ENCODE measurements at places on chromosomes 3 and 15.

- DNase-seq: no peak
These were observed 7.1 kb downstream of the SEMA7A start for GRCh38 chr15:74426404-74427281.

DNA sequence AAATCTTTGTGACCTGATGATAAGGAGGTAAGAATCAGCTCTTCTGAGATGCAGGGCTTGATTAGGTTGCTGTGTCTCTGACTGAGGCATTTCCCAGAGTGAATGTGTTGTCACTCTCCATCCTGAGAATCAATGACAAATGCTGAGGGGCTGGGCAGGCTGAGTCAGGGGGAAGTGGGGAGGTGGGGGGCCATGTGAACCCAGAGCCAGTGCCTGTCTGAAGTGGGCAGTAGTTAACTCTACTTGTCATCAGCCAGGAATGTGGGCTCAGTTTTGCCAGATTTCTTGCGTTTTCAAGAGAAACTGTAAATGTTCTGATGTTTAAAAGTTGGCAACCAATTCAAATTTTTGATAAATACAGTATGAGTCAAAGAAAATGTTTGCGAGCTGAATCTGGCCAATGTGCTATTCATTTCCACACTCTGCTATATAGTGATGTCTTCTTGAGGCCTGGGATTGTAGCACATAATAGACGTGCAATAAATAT lies 3.1 kb upstream of the BNC1 start:
- peak; percentile 72 for DNase-seq

DNA sequence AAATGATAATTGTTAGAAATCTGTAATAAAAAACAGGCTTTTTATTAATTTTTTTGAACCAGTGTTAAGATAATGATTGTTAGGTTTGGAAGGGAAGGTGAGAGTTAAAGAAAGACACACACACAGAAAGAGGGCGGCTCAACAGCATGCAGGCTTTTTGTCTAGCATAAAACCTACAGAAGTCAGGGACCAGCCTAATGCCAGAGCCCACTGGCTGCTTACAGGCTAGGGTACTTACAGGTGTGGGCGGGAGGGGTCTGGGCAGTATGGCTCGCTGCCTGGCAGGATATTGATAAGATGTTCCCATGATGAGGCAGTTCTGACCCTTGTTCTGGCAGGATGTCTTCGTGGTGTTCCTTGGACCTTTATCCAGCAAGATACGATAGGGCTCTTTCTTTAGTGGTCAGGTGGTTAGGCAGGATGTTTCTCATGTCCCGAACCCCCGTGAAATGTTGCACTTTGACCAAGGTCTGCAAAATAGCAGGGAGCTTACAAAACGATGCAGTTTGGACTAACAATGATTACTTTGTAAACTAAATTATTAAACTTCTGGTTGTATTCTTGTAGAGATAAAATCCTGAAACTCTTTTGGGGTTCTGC lies 84.7 kb downstream of the DCUN1D1 start:
- DNase-seq: no peak

DNA sequence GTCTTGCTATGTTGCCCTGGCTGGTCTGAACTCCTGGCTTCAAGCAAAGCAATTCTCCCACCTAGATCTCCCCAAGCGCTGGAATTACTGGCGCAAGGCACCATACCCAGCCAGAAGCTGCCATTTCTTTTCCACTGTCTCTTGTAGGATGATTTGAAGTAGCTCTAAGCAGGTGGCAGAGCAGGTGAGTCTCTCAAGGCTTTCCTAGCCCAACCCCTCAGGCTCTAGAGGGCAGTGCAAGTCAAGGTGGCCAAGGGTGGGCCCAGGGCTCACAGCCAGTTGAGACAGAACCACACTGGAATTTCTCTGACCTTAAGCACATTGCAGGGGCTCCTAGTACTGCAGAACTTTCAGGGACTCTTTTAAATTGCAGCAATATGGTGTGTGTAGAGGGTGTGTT lies 15.6 kb upstream of the DAG1 start:
- no peak for DNase-seq

GRCh38 chr15:65292938-65293518 lies 2.8 kb upstream of the RNU5A-1 start:
- DNase-seq: no peak

GRCh38 chr3:8464668-8465067 lies 37.0 kb upstream of the LMCD1 start:
- no peak for DNase-seq

GRCh38 chr15:92120094-92120795 lies 266.7 kb downstream of the SLCO3A1 start:
- no peak for DNase-seq

GRCh38 chr3:197420115-197420514 lies 121.7 kb upstream of the DLG1 start:
- no peak for DNase-seq

DNA sequence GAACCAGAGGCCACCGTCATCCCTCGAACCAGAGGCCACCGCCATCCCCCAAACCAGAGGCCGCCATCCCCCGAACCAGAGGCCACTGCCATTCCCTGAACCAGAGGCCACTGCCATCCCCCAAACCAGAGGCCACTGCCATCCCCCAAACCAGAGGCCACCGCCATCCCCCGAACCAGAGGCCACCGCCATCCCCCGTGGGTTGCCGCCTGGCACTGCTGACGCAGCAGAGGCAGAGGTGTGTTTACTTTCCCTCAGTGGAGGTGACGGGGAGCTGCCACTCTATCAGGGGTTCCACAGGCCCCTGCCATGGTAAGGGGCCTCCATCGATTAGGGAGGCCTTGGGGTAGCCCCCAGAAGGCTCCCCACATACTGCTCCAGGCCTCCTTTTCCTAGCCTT lies 1.5 kb downstream of the IQSEC1 start:
- DNase-seq: no peak

DNA sequence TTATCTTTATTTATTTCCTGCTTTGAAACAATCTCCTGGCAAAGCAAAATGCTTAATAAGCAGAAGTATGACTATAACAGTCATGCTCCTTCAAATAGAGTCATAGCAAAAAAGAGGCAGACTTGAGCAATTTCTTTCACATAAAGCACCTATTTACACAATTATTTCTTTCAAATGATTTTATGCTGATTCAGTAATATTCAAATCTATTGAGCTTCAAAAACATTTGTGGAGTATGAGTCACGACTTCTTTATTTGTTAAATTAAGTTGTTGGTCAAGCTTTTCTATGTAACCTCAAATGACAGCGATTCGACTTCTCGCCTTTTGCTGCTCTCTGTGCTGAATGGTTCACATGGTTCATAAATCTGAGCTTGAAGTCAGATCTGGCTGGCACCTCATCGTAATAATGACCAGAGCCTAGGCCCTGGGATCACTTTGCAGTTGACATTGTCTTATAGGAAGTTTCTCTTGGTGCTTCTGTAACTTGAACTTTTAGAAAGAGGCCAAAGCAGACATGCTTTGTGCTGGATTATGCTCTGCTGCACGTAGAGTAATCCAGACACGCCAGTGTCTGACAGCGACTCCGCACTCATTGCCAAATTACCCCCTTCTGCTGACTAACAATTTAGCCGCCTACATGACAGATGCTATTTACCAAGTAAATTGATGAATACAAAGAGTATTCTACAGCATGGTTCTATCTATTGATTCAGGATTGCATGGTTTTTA lies 139.0 kb downstream of the MCTP2 start:
- DNase-seq: no peak

GRCh38 chr3:158748237-158748828 lies 16.1 kb upstream of the RARRES1 start:
- DNase-seq: no peak

Measured in A549 (cell line).